A549 treated with Mapracorat at 1 μM for 4 hours (cell line): ENCODE measurements at places on chromosomes 5 and 9. TPM values are rescaled to one million over a fixed set of nuclear protein-coding genes. Genes with fewer than 3 reads are reported as not detected.

Gene MZB1
- total RNA-seq = 0.29 TPM in 1 of 5 replicates, not detected in the others

Gene TNC
- 0.43 to 1.2 TPM (median 0.69 TPM) in 5 replicates for total RNA-seq

Gene PCDHB3
- 8.7 TPM in 1 of 5 replicates, not detected in the others for total RNA-seq

Gene PLAC8L1
- total RNA-seq = not detected in 5 replicates

Gene COL27A1
- total RNA-seq = 6.7 to 11.0 TPM (median 9.4 TPM) in 5 replicates

Gene REEP2
- total RNA-seq = 6.8 to 7.4 TPM (median 7.1 TPM) in 5 replicates

Gene CCDC180
- total RNA-seq = 0.36 to 1.6 TPM (median 0.70 TPM) in 5 replicates

Gene ENTREP1
- 0.50 to 0.88 TPM (median 0.60 TPM) in 5 replicates for total RNA-seq

Gene PAEP
- total RNA-seq = 0.25 to 0.45 TPM (median 0.34 TPM) in 4 of 5 replicates, not detected in the other

Gene BASP1
- 202 to 264 TPM (median 258 TPM) in 5 replicates for total RNA-seq

Gene RNF145
- total RNA-seq = 138 to 147 TPM (median 144 TPM) in 5 replicates

Gene SPINK1
- total RNA-seq = 0.43 to 1.9 TPM (median 1.4 TPM) in 4 of 5 replicates, not detected in the other

Gene GRXCR2
- not detected in 5 replicates for total RNA-seq

Gene OR1J2
- total RNA-seq = not detected in 5 replicates

Gene NACC2
- 22.1 to 39.3 TPM (median 34.7 TPM) in 5 replicates for total RNA-seq

Gene DMRT2
- 0.13 to 0.16 TPM in 2 of 5 replicates, not detected in the others for total RNA-seq

Gene STC2
- total RNA-seq = 35.0 to 46.9 TPM (median 41.3 TPM) in 5 replicates

Gene OR1B1
- total RNA-seq = not detected in 5 replicates

Gene TPPP
- total RNA-seq = 5.5 to 8.3 TPM (median 6.9 TPM) in 5 replicates

Gene ANAPC2
- 23.4 to 36.8 TPM (median 34.5 TPM) in 5 replicates for total RNA-seq

Gene PCDHB4
- 0.07 to 0.13 TPM (median 0.09 TPM) in 4 of 5 replicates, not detected in the other for total RNA-seq

Gene NUTM2G
- not detected in 5 replicates for total RNA-seq

Gene CDH10
- 0.15 to 0.32 TPM (median 0.21 TPM) in 4 of 5 replicates, not detected in the other for total RNA-seq

Gene PCDHGA5
- 0.09 to 0.17 TPM (median 0.14 TPM) in 5 replicates for total RNA-seq

Gene SLC34A1
- not detected in 5 replicates for total RNA-seq

Gene TNPO1
- 110 to 140 TPM (median 117 TPM) in 5 replicates for total RNA-seq

Gene SPATA31D4
- not detected in 5 replicates for total RNA-seq

Gene IFNA13
- not detected in 5 replicates for total RNA-seq

Gene HAVCR2
- 0.28 to 0.34 TPM (median 0.30 TPM) in 5 replicates for total RNA-seq

Gene PWWP2A
- 8.3 to 10.7 TPM (median 8.9 TPM) in 5 replicates for total RNA-seq

Gene MCTP1
- total RNA-seq = 8.5 to 10.9 TPM (median 9.4 TPM) in 5 replicates

Gene GPR151
- total RNA-seq = not detected in 5 replicates

Gene RECK
- total RNA-seq = 5.2 to 6.2 TPM (median 5.8 TPM) in 5 replicates

Gene OBP2B
- total RNA-seq = not detected in 5 replicates

Gene PCDHB2
- 3.3 to 13.0 TPM (median 3.7 TPM) in 5 replicates for total RNA-seq

Gene OTULINL
- total RNA-seq = 14.1 to 20.7 TPM (median 18.5 TPM) in 5 replicates

Gene SLC34A3
- 0.08 to 0.28 TPM (median 0.09 TPM) in 3 of 5 replicates, not detected in the others for total RNA-seq

Gene FGFR4
- total RNA-seq = 15.1 to 25.5 TPM (median 22.5 TPM) in 5 replicates

Gene GRM6
- not detected in 5 replicates for total RNA-seq

Gene PCDHGA6
- 0.13 to 0.27 TPM (median 0.21 TPM) in 5 replicates for total RNA-seq

Gene DIRAS2
- total RNA-seq = 0.06 to 0.13 TPM in 2 of 5 replicates, not detected in the others

Gene MAMDC4
- total RNA-seq = 1.6 to 5.3 TPM (median 3.7 TPM) in 5 replicates

Gene TMEM232
- 0.23 TPM in 1 of 5 replicates, not detected in the others for total RNA-seq

Gene IFNA21
- total RNA-seq = not detected in 5 replicates

Gene CNTNAP3B
- total RNA-seq = 12.4 to 17.5 TPM (median 14.8 TPM) in 5 replicates

Gene PRDM9
- not detected in 5 replicates for total RNA-seq

Gene HMCN2
- total RNA-seq = 0.02 to 0.12 TPM (median 0.06 TPM) in 4 of 5 replicates, not detected in the other

Gene PCDHA9
- 0.02 TPM in 1 of 5 replicates, not detected in the others for total RNA-seq

Gene NEUROG1
- total RNA-seq = not detected in 5 replicates

Gene PPP2R2B
- total RNA-seq = 0.10 to 0.24 TPM (median 0.12 TPM) in 3 of 5 replicates, not detected in the others

Gene AQP7
- 0.27 to 0.59 TPM (median 0.34 TPM) in 5 replicates for total RNA-seq

Gene KCNN2
- 0.08 to 0.15 TPM (median 0.11 TPM) in 4 of 5 replicates, not detected in the other for total RNA-seq

Gene EIF4E1B
- total RNA-seq = not detected in 5 replicates

Gene ALDH1B1
- total RNA-seq = 48.3 to 53.7 TPM (median 48.6 TPM) in 5 replicates

Gene ARAP3
- 2.7 to 4.8 TPM (median 4.3 TPM) in 5 replicates for total RNA-seq

Gene NIM1K
- total RNA-seq = 0.07 to 0.50 TPM (median 0.14 TPM) in 5 replicates

Gene WNK2
- 3.4 to 9.3 TPM (median 5.9 TPM) in 5 replicates for total RNA-seq

Gene SLC36A2
- total RNA-seq = not detected in 5 replicates

Gene GABRA1
- not detected in 5 replicates for total RNA-seq

Gene INSL6
- not detected in 5 replicates for total RNA-seq
